Activated T-cell treated with anti-CD3 and anti-CD28 coated beads for 4 hours (primary cell): ENCODE measurements at places on chromosomes 4 and X.

DNA sequence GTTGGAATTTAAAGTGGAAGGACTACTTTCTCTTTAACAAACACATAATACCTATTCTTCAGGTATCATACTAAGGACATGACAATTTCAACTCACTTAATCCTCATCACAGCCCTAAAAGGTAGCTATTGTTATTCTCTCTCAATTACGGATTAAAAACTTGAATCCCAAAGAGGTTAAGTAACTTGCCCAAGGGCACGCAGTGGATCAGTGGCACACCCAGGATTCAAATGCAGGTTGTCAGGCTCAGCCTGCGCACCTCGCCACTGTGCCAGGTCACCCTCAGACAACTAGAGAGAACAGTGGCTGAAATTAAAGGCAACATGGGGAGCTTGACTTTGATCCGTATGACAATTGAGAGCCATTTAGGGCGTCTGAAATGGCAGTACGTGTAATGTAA is 67.6 kb downstream of the MFAP3L start:
- DNase-seq: no peak

DNA sequence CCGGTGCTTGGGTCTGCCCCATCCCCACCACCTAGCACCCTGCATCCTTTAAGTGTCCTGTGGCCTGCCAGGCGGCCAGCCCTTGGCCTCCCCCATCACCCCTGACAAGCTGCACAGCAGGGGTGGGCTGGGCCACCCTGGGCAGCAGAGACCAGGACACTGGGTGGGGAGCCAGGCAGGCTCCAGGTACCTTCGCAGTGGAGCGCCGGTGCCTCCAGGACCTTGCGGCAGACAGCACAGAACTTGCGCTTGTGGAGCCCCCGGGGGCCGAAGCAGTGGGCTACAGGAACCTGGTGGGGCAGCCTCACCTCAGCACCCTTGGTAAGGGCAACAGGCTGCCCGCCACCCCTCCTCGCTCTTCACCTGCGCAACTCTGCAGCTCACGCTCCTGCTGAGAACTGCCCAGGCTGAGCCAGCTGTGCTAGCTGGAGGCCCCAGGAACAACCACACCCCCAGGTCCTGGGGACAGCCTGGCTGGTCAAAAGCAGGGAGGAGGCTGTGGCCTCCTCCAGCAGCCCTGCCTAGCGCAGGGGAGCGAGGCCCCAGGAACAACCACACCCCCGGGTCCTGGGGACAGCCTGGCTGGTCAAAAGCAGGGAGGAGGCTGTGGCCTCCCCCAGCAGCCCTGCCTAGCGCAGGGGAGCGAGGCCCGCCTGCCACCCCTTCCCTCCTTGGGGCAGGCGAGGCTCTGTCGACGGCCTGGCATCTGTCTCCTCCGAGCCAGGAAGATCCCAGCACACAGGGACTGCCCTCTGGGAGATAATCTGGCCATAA is 4.6 kb downstream of the DGKQ start:
- no peak for DNase-seq

GRCh38 chr4:39295784-39296183 is 70.4 kb downstream of the RFC1 start:
- no peak for DNase-seq

- DNase-seq: no peak
Measured at GRCh38 chr4:87838890-87839591, 6.3 kb downstream of the MEPE start.

DNA sequence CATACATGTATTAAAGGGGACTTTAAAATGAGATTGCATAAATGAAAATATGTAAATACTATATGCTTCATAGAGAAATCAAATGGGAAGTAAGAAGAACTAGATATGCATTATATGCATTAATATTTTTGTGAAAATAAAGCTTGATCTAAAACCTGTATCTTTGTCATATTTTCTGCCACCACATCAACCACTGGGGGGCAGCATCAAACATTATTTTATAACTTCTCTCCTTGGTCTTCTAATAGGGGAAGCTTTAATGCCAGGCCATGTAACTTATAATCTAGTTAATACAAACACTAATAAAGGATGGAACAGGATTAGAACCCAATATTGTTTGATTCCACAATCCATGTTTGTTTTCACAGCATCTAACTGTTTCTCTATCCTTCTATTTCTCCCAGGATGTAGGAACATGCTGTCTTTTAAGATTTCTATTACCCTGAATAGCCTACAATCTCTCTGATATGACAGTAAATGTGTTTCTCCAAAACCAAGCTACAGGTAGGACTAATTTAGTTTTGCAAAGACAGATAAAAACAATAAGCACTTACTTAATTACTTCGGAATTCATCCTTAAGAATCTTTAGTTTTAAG is 10.0 kb downstream of the QRFPR start:
- DNase-seq: peak; percentile 19

- DNase-seq: no peak
Measured at GRCh38 chr4:2925931-2926860, 37.0 kb downstream of the NOP14 start.
